ENCODE measurements at places on chromosomes 2 and 18. TPM values are rescaled to one million over a fixed set of nuclear protein-coding genes. Genes with fewer than 3 reads are reported as not detected.

The RBM44 gene
- 0.25 TPM for total RNA-seq

The LHCGR gene
- total RNA-seq = not detected

The EHD3 gene
- 3.5 TPM for total RNA-seq

The DNAH6 gene
- total RNA-seq = under 0.01 TPM

The KRTCAP3 gene
- not detected for total RNA-seq

The ELOA2 gene
- total RNA-seq = not detected

The NEU2 gene
- total RNA-seq = not detected

The HOXD8 gene
- total RNA-seq = 4.1 TPM

The SLC9A4 gene
- not detected for total RNA-seq

The NT5DC4 gene
- not detected for total RNA-seq

The NPPC gene
- 1.6 TPM for total RNA-seq

The GCKR gene
- not detected for total RNA-seq

The TWSG1 gene
- total RNA-seq = 31.3 TPM

The TCF7L1 gene
- total RNA-seq = 0.44 TPM

The KIF5C gene
- total RNA-seq = 9.3 TPM

The ROCK1 gene
- total RNA-seq = 10.8 TPM

The DSG3 gene
- not detected for total RNA-seq

The CYP27A1 gene
- not detected for total RNA-seq

The PROKR1 gene
- total RNA-seq = not detected

The LYPD6 gene
- total RNA-seq = 10.7 TPM

The FEV gene
- not detected for total RNA-seq

The TFCP2L1 gene
- total RNA-seq = not detected

All from G401 (cell line).